Suppressor macrophage treated with lipopolysaccharide for 1 hour (primary cell): ENCODE measurements at places on chromosomes 4 and X.

GRCh38 chrX:38211891-38212635 lies 8.6 kb downstream of the SRPX start:
- DNase-seq: peak; percentile 38

DNA sequence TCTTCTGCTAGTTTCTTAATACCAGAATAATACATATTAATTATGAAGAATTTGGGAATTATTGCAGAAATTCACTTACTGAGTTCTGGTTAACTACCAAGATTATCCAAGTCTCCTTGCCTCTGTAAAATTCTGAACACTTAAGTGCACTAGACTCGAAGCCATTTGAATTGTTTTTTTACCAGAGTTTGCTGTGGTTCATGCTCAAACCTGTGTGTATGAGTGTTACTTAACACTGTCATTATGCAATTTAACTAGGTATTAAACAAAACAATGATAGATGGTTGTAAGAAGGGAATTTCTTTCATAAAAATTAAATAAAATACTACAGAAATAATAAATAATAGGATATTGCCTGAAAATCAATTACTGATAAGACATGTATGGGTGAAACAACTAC lies 145.6 kb upstream of the FAT4 start:
- no peak for DNase-seq

GRCh38 chr4:22625311-22625710 lies 67.4 kb upstream of the GBA3 start:
- no peak for DNase-seq

DNA sequence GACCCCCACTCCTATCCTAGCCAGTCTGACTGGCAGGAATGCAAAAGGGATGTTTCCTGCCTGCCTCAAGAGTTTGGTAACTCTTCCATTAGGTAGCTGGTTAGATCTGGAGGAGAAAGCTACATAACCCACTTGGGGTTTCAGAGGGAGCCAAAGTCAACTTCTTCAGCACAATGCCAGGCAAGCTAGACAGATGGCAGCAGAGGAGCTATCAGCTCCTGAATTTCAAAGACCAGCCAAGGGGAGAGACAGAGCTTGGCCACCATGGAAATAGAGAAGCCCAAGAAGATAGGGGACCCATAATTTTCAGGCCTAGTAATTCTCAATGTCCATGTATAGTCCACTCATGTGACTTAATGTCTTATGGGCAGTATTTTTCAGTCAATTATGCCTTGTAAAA lies 56.4 kb downstream of the PGRMC1 start:
- no peak for DNase-seq
